ENCODE measurements at places on chromosomes 4 and X.

DNA sequence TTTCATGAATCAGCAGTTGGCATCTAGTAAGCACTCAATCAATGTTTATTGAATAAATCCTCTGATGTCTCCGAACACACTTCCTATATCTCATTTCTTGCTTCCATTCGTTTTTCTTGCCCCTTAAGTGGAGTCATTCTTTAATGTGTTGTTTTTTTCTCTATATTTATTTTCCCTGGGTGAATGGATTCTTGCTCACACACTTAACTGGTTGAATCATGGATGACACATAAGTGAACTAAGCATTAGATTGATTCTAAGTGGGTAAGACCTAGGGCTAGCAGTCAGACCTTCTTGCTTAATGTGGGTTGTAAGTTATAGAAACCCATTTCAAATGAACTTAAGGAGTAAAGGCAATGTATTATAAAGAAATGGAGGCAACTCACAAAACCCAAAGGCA is 111.1 kb downstream of the RTL3 start:
- DNase-seq = peak; percentile 49

DNA sequence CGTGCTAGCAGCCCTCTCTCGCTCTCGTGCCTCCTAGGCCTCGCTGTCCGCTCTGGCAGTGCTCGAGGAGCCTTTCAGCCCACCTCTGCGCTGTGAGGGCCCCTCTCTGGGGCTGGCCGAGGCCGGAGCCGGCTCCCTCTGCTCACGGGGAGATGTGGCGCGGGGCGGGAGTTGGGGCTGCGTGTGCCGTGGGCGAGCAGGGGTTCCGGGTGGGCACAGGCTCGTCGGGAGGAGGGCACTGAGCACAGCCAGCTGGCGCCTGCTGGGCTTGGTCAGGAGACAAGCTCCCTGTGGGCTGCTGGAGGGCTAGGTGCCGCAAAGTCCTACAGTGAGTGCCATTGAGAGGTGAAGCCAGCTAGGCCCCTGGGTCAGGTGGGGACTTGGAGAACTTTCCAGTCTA is 994.5 kb downstream of the C4orf33 start:
- DNase-seq = no peak

DNA sequence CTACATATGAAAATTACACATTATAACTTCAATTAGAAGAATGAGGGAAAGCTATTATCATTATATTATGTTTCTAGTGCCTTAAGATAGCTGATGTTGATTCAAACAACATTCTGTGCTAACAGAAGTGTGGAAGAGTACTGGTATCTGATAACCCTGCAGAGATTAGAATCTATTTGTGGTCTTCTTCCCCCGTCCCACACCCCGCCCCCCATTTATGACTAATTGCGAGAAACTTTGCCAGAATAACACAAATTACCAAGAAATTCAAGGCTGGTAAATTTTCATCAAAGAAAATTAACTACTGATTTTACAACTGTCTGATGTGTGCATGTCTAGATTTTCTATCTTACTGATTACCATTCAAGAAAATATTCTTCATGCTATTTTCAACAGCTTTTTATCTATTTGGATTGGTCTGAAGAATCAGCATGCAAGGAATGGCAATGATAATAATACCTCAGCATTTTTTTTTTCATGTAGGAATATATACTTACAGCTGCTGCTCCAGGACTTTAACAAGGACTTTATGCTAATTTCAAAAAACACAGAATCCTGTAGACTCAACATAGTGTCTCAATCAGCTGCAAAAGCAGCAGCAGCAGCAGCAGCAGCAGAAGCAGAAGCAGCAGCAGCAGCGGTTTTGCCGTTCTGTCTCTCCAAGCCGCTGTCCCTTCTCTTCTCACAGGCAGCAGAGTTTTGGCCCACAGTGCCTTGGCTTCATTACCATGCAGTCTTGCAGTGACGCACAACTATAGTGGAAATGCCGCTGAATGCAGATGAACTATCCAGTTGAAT is 126.7 kb downstream of the FRYL start:
- DNase-seq = peak; percentile 82

GRCh38 chr4:138301536-138301935 is 59.4 kb upstream of the SLC7A11 start:
- DNase-seq = no peak

GRCh38 chrX:112664924-112665323 is 14.8 kb downstream of the LHFPL1 start:
- no peak for DNase-seq

GRCh38 chrX:107905366-107905765 is 76.8 kb downstream of the TEX13B start:
- no peak for DNase-seq

DNA sequence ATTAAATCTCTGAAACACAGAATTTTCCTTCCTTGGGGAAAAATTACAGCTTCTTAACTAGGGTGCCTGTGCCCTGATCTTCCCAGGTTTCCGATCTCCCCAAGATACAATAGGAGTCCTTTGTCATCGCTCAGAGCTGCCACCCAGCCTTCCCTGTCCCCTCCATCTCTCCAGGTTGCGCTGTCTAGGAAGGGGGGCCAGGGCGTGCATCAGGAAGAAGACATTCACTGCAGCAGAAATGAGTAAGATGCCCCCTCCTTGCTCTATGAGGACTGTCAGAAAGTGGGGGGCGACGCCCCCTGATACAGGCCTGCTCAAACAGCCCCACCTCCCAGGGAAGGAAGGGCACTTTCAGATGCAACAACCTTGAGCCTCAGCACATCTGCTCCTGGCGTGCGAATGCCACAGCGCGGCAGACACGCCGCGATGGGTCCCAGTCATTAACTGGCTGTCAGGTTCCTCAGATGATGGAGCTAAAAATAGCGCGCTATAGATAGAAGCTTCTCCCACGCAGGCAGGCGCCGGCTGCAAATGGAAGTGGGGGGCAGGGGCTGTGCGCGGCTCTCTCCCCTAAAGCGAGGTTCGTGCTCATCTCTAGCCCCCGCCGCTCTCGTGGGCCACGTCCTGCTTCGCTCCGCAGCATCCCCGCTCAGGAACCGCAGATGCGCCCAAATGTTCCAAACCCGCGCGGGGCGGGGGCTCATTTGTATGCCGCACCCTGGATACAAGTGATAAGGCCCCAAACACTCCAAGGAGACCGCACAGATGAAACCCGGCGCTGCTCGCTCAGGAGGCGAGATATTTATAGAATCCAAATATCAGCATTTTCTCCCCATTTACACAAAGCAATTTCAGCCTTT is 57.6 kb upstream of the LGI2 start:
- no peak for DNase-seq

DNA sequence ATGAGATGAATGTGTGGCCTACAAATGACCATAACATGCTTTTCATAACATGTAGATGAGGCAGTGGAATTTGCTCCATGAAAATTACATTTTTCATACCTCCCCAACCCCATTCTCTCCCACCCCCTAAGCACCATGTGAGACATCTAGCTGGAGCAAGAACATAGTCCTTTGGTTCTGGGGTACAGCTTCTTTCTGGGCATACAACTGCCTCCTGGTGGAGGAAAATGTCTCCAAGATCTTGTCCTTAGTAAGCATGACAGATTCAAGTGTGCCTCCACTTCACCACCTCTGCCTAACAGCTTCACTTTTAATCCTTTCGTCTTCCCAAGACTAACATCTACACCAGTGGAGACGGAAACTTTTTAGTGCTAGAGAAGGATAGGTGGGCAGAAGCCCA is 8.0 kb downstream of the EXOC1L start:
- DNase-seq = no peak

DNA sequence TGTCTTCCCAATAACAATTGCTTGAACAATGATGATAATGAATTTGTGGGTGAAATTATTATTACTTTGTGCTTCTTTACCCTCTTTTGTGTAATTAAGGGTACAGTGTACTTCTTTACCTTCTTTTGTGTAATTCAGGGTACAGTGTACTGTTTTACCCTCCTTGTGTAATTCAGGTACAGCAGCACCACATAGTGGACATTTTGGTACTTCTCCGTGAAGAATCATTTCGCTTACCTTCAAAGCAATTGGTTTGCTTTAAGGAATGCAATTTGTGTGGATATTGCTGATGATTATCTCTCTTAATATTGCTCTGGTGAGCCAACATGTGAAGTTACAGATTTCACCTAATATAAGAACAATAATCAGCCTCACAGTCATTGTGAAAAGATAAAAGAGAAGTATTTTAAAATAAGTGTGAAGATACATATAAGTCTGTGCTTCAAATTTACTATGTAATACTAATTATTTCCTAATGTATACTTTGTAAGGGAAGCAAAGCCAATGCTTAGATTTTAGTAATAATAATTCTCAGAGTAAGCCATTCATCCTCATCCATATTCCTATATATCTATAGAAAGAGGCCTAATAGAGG is 27.2 kb upstream of the SEC24B start:
- peak; percentile 74 for DNase-seq

Data from astrocyte of the spinal cord (primary cell).